ENCODE measurements at places on chromosomes 5 and 9.

DNA sequence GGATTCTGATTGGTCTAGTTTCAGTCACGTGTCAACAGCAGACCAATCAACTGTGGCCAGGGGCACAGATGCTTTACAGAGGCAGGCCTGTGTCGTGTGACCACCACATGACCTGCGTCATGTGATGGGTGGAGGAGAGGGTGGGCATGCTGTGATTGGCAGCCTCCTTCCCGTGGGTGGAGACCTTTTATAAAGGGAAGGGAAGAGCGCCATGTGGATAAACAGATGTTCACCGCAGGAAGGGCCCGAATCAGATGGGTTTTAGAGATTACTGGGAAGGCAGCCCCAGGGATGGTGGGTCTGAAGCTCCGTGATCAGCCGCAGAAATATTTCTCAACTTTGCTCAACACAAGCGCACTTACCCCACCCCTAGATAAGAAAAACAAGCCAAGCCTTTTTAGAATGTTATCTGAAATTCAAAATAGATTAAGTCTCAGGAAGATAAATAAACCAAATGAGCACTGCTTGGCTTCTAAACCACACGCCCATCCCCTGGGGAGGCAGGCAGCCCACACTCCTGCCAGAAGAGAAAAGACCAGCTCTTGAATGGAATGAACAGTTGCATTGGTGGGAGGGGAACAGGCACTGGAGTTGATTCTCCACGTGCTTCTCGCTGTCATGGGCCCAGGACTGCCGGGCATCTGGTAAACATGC lies 43.6 kb downstream of the ROPN1L start:
- DNase-seq = no peak

DNA sequence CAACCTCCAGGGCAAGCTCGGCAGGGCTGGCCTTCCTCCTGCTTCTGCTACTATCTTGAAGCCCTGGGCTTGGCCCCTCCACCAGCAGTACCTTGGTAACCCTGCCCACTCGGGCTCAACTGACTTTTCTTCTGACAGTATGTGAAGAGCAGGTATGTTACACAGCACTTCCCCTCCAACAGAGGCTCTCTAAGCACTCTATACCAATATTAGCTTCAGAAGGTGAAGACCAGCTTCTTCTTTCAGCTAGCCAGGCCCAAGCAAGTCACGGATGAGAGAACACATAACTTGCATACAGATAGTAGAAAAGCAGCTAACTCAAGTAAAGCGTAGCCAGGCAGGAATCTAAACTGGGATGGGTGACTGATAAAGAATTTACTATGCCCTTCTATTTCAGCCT lies 64.3 kb downstream of the FEM1C start:
- no peak for DNase-seq

- no peak for DNase-seq
Measured at GRCh38 chr5:56102889-56103288, 108.1 kb upstream of the IL6ST start.

DNA sequence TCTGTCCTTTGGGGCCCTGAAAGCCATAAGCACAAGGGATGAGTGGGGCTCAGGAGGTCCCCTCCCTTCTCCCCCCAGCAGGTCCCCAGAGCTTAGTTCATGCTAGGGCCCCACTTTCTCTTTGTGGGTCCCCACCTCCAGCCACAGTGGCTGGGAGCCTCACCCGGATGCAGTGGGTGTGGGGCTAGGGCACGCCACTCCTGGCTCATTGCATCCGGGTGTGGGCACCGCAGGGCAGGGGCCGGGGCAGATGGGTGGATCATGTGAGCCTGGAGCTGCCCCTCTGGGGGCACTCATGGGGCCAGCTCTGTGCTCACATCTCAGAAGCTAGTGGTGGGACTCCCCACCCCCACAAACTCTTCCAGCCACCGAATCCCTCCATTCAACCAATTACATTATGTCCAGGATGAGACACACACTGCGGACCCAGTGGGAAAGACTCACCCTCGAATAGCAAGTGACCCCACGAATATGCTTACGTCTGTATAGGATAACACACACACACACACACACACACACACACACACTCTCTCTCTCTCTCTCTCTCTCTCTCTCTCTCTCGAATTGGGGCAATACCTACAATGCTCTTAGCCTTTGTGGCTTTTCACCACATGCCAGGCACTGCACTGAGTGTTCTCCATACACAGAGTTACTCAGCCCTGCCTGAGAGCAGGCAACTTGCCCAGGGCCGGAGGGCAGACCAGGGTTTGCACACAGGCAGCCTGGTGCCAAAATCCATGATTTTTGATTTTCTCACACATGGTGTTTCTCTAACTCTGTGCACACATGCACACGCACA lies 16.8 kb upstream of the PHYKPL start:
- no peak for DNase-seq

- DNase-seq = no peak
Measured at GRCh38 chr5:132547269-132547668, 3.9 kb upstream of the IL5 start.

DNA sequence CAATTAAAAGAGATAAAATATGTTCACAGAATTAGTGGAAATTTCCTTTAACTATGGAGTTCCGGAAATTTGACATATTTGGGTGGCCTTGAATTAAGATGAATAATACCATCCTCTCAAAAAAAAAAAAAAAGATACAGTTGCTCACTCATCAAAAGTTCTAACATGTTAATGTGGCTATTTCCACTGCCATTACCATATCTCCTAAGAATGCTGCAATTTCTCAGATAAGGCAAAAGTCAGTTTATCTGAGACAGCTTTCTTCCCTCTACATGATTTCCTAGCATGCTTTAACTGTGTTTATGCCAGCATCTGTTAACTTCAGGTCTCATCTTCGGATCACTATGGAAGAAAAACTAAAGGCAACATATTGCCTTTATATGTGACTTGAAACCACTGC lies 2.6 kb downstream of the FASTKD3 start:
- no peak for DNase-seq

GRCh38 chr9:127968042-127968441 lies 12.7 kb downstream of the EEIG1 start:
- DNase-seq = no peak

- DNase-seq = no peak
Measured at GRCh38 chr5:120479066-120479465, 15.0 kb downstream of the PRR16 start.

DNA sequence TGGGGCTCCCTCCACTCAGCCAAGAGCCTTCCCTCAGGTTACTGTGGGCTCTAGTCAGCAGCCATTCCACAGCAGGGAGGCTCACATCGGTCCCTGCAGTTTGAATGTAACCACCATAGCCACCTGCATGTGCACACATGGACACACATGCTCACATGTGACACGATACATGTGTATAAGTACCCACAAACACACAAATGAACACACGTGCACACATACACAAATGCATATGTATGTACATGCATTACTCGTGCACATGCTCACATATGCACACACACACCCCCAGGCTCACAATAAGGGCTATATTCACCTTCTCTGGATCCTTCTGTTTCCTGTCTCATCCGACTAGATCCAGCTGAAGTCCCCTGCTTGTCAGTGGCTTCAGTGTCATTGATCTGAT lies 36.2 kb downstream of the UBE2QL1 start:
- DNase-seq = no peak

GRCh38 chr5:34735491-34736426 lies 79.6 kb downstream of the RAI14 start:
- DNase-seq = no peak

DNA sequence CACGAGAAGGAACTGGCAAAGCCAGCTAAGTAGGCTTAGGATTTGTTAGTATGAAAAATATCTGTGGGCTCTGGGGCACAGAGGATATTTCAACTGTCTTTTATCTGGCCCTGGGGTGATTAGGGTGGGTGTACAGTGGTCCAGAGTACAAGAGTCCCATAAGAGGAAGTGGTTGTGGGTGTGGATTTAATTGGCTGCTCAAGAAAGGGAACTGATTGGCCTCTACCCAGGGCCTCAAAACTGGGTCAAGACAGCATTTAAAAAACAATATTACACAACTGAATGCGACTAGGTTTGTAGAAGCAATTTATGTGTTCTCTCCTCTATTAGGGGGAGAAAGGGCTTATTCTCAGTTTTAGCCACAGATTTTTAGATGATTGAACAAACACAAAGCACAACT lies 1353.4 kb upstream of the WWC1 start:
- DNase-seq = no peak

GRCh38 chr9:99826579-99826978 lies 4.9 kb downstream of the NR4A3 start:
- no peak for DNase-seq

DNA sequence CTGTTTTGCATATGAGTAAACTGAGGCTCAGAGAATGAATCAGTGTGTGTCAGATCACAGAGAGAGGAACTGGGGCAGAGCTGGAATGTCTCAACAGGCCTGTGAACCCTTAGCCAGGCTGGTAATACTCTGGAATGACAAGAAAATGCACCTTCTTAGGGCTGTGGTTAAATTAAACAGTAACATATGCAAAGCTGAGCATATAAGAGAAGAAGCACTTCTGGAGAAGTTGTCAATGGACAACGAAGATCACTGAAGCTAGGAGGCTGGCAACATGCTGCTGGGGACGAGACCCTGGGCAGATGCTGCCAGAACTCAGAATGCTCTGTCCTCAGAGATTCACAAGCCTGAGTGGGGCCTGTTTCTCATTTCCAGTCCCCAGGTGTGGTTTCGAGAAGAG lies 64.6 kb upstream of the EPB41L4B start:
- no peak for DNase-seq

DNA sequence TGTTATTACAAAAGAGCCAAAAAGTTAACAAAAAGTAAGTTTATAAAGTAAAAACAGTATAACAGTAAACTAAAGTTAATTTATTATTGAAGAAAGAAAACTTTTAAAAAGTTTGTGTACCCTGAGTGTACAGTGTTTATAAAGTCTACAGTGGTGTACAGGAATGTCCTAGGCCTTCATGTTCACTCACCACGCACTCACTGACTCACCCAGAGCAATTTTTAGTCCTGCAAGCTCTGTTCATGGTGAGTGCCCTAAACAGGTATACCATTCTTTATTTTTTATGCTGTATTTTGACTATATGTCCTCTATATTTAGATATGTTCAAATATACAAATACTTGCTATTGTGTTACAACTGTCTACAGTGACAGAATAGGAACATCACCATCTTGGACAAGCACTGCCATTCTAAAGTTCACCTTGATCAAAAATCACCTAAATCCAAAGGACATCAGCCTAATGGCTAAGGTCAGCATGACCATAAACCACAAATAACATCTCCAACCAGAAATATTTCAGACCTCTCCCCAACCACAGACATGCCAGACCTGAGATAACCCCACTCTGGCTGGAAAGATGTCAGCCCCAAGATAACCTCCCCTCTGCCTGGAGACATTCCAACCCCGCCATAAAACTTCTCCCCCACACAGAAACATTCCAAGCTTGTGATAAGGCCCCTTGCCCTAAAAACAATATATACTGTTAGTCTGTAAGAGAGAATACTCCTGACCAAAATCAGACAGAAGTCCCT lies 56.1 kb downstream of the AGXT2 start:
- no peak for DNase-seq

GRCh38 chr5:77662635-77663034 lies 24.1 kb upstream of the OTP start:
- DNase-seq = no peak

GRCh38 chr9:134612715-134613114 lies 28.9 kb upstream of the COL5A1 start:
- no peak for DNase-seq

All from right renal cortex interstitium (tissue), 3 donors.